ENCODE measurements at places on chromosomes 5 and 9.
A peak's percentile ranks its signal among the peaks of the same experiment; 100 is the strongest.

DNA sequence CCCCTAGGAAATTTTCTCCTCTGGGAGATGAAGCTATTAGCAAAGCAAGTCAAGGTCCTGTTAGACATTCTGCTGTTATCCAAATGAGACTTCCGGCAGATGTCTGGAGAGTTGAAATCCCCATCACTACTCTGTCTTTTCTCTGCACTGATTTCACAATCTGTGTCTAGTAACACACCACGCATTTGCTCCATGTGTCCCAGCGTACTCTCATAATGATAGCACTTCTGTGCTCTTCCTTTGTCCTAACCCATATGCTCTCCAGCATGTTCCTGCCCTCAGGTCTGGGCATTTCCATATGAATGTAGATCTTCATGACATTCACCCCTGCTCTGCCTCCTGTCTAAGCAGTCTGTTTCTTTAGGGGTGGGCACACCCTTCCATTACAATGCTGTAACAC is 1949.0 kb upstream of the WWC1 start:
- no peak for DNase-seq

DNA sequence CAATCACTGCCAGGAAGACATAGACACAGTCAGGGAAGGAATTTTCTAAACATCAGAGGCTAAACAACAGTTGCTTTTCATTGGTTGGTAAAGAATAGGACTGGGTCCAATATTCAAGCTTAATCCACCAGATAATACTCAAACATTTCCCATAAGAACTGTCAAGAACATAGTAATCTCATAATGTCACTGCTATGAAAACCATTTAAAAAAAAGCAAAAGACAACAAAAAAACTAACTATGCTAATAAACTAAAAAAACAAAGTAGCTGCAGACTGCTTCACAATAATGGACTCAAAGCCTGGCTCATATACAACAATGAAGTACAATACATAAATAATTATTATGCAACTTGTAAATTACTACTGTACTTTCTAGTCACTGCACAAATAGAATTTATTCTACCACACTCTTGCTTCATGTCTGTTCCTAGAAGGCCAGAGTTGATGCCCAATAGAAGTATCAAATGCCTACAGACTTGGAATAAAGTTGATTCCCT is 148.7 kb downstream of the MLLT3 start:
- no peak for DNase-seq

GRCh38 chr5:149133795-149134777 is 7.2 kb upstream of the ABLIM3 start:
- DNase-seq: no peak

DNA sequence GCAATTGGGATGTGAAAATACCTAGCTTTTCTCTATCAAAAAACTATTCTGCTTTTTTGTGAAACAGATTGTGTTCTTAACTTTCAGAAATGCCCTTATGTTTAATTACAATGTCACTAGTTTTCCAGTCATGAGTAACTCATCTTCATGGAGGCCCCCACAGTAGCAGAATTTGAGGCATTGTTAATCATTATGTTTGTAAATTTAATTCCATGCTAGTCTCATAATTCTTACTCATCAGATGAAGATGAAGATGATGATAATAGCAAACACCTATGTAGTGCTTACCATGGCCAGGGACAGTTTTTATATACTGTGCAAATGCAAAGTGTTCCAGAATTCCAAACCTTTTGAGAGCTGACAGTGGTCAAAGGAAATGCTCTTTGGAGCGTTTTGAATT is 27.7 kb upstream of the F2R start:
- DNase-seq: no peak

GRCh38 chr9:26229324-26230054 is 551.2 kb upstream of the TUSC1 start:
- DNase-seq: no peak

- no peak for DNase-seq
Observed at GRCh38 chr9:92654481-92655301, 15.2 kb downstream of the IPPK start.

GRCh38 chr9:34326690-34327089 is 2.4 kb downstream of the KIF24 start:
- no peak for DNase-seq

- no peak for DNase-seq
Observed at GRCh38 chr5:67935908-67936566, 279.5 kb upstream of the PIK3R1 start.

GRCh38 chr5:53053364-53053763 is 56.2 kb downstream of the MOCS2 start:
- no peak for DNase-seq

DNA sequence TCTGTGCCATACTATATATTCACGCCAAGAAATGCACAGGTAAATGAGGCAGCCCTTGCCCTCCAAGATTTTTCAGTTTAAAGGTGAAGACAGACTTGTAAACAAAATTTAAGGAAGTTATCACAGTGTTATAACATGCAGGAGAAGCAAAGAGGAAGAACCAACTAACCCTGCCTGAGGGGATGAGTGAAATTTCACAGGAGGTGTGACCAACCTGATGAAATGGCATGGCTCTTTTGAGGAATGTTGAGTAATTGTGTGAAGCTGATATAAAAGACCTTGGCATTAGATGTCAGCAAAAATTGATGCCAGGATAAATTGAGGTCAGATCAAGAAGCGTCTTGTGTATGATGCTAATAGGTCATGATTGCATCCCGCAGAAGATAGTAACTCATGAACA is 86.5 kb downstream of the HCN1 start:
- DNase-seq: no peak

DNA sequence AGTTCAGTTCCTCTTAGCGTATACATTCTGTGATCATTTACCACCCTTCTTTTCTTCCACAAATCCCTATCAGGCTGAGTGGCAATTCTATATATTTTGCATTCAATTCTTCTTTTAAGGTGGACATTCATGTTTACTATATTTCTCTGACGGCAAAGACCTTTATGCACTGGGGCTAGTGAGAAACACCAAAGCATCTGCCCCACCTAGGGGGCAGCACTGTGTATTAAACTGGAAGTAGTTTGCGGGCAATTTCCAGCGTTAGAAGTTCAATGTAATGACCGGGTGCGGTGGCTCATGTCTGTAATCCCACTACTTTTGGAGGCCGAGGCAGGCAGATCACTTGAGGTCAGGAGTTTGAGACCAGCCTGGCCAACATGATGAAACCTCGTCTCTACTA is 27.9 kb upstream of the FBXL7 start:
- no peak for DNase-seq

- DNase-seq: no peak
Observed at GRCh38 chr5:123227216-123227615, 138.2 kb downstream of the PRDM6 start.

GRCh38 chr9:27566118-27566517 is 7.2 kb downstream of the C9orf72 start:
- no peak for DNase-seq

DNA sequence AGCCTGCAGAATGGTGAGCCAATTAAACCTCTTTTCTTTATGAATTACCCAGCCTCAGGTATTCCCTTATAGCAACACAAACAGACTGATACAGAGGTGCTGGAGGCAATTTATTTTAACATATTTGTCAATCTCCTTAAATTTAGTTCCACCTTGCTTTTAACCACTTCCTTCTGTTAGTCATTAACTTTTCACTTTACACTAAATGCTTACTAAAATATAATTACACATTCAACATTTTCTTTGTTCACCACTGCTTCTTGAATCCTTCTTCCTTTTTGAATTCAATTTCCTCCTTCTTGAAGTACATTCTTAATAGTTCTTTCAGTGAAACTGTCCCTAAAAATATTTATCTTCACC is 39.4 kb downstream of the LYRM7 start:
- no peak for DNase-seq

DNA sequence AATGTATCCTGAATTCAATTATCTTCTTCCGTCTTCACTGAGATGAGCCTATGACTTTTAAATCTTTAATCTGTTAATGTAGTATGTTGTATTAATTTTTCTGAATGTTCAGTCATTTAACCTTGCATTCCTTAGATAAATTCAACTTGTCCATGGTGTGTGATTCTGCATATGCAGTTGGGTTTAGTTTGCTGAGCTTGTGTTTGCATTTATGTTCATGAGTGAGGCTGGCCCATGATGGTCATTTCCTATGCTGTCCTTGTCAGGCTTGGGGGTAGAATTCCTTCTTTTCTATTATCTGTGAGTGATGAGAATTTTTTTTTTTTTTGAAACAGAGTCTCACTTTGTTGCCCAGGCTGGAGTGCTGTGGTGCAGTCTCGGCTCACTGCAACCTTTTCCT is 131.8 kb upstream of the COL5A1 start:
- no peak for DNase-seq

- no peak for DNase-seq
Observed at GRCh38 chr9:20853866-20854265, 169.8 kb downstream of the FOCAD start.

GRCh38 chr5:170571875-170572852 is 68.3 kb downstream of the KCNIP1 start:
- DNase-seq: no peak

- no peak for DNase-seq
Observed at GRCh38 chr5:172642051-172642409, 967 bp downstream of the NEURL1B start.

- no peak for DNase-seq
Observed at GRCh38 chr9:106723926-106724325, 139.0 kb upstream of the ZNF462 start.

DNA sequence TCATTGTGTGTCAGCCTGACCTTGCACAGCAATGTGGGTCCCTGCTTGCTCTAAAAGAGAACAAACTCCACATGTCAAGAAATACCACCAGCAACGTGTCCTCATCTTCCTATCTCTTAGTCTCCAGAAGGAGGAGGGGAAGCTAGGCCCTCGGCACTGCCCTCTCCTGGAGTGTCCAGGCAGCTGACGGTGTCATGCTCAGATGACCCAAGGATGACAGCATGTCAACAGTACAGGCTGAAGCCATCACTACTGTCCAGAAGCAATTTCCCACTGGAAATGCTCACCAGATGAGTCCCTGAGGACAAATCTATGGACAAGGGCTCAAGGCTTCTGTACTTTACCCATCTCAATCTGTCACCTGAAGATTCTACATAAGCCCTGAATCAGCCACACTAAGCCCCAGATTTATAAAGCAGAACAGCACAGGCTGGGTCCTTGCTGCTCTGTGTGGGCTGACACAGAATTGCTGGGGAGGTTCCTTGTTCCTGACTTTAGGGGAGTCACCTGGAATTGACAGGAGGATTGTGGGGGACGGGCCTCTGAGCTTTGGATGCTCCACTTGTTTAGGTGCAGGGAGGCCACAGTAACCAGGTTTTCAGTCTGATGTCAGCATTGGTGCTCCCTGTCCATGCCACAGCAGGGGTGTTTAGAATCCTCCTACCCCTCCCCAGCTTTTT is 210.2 kb downstream of the DAB2IP start:
- DNase-seq: peak; percentile 12

DNA sequence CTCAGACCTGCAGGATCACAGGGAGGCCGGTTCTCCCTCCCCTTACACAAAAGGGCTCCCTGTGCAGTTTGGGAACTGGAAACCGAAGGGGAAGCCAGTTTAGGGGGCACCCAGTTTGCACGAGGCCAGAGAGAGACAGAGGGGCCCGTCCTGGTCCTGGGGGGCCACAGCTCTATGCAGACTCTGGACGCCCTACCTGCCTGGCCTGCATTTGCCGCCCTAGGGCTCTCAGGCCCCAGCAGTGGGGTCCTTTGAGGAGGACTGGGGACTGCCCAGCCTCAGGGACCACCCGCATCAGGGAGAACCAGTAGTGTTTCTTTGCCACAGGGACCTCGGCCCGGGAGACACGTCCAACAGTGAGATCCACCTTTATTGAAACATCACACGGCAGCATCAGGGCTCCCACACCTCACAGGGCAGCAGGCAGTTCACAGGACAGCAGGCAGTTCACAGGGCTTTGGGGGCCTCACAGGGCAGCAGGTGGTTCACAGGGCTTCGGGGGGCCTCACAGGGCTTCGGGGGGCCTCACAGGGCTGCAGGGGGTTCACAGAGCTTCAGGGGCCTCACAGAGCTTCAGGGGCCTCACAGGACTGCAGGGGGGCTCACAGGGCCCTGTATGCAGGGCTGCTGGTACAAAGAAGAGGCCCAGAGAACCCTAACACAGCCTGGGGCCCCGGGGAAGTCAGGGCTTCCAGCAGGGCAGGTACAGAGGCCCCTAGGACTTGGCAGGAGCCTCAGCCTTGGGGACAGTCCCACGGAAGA is 648 bp upstream of the NSMF start:
- no peak for DNase-seq

- no peak for DNase-seq
Observed at GRCh38 chr5:73382401-73382740, 66.2 kb downstream of the FOXD1 start.

- DNase-seq: no peak
Observed at GRCh38 chr5:143217065-143217803, 186.3 kb downstream of the NR3C1 start.

GRCh38 chr5:26894719-26895263 is 143.6 kb downstream of the CDH9 start:
- no peak for DNase-seq

- DNase-seq: no peak
Observed at GRCh38 chr5:137997726-137998213, 35.1 kb downstream of the FAM13B start.

- no peak for DNase-seq
Observed at GRCh38 chr9:70120834-70121510, 77.3 kb downstream of the MAMDC2 start.

GRCh38 chr9:126796758-126797157 is 8.1 kb upstream of the ZBTB43 start:
- DNase-seq: no peak

- no peak for DNase-seq
Observed at GRCh38 chr9:133060417-133060841, 1.4 kb upstream of the CEL start.

- DNase-seq: no peak
Observed at GRCh38 chr9:98576354-98576753, 132.4 kb downstream of the GABBR2 start.

GRCh38 chr9:21611891-21612290 is 129.8 kb upstream of the IFNE start:
- no peak for DNase-seq

DNA sequence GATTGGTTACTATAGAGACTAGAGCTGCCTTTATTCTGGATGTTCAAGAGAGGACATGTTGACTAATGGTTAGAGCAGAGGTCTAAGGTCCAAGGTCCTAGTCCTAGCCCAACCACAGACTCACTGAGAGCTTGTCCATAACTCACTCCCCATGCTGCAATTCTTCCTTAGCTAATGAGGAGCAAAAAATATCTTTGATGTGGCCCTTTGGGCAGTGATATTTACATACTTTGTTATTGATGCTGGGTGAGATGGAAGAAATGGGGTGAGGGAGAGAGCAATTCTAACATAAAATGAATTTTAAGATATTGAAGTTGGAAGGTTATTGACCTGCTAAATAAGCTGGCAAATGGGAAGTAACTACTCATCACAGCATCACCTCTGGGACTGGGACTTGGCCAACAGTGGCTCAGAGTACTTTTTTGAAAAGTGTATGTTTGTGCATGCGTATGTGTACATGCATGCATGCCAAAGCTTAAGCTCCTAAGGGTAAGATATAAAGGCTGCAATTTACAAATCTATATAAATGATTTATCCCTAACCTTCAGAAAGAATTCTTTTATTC is 58.0 kb upstream of the ANKRD55 start:
- no peak for DNase-seq

GRCh38 chr5:115068239-115069086 is 101.2 kb downstream of the TRIM36 start:
- peak; percentile 72 for DNase-seq

- DNase-seq: peak; percentile 86
Observed at GRCh38 chr5:45454114-45454513, 242.1 kb downstream of the HCN1 start.
